ENCODE measurements at places on chromosomes 11 and 22. TPM values are rescaled to one million over a fixed set of nuclear protein-coding genes. Genes with fewer than 3 reads are reported as not detected.

SDHD gene
- 99.5 TPM for total RNA-seq

HIKESHI gene
- total RNA-seq: 20.7 TPM

OR2D2 gene
- total RNA-seq: 4.2 TPM

SLC29A2 gene
- total RNA-seq: 8.3 TPM

UPK3A gene
- total RNA-seq: not detected

FAT3 gene
- total RNA-seq: 3.4 TPM

GAB4 gene
- total RNA-seq: not detected

SMC1B gene
- total RNA-seq: not detected

ZBTB16 gene
- total RNA-seq: 322 TPM

C11orf97 gene
- 13.8 TPM for total RNA-seq

RAB3IL1 gene
- 5.3 TPM for total RNA-seq

DNA sequence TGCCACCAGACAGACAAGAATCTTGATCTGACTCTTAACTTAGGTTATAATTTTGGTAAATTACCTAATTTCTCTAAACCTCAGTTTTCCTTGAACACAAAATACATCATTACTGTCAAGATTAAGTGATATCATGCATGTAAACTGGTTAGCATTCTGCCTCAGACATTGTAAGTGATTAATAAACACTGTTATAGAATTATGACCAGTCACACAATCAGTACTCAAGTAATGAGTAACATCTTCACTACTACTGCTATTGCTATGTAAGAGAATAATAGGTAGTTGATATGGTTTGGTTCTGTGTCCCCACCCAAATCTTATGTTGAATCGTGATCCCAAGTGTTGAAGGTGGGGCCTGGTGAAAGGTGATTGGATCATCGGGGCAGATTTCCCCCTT lies 218.9 kb downstream of the SBF2 start:
- no peak for DNase-seq

GRCh38 chr11:34665077-34665835 lies 44.4 kb downstream of the EHF start:
- DNase-seq: no peak

DNA sequence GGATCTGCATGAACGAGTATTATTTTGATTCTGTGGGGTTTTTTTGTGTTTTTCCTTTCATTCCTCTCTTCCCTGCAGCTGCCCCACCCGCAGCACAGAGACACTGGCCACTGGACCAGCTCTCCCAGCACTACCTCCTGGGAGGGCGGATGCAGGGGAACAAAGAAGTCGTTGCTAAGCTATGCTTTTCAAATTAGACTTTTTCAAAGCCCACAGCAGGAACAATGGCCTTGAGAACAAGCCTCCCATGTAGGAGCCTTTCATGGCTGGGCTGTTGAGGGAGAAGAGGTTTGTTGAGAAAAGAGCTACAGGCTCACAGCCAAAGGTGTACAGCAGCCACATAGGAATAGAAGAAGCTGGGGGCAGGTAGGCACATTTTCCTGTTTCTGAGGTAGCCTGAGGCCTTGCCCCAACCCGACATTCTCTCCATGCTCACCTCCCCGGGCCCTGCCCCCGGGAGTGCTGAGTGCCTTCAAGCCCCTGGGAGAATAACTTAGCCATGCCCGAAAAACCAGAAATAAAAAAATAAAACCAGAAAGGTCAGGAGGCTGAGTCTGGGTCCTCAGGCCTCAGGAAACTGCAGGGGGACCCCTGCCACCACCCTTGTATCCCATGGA lies 20.5 kb upstream of the SYT12 start:
- DNase-seq: no peak

- no peak for DNase-seq
Observed at GRCh38 chr11:125053167-125053566, 9.9 kb upstream of the SLC37A2 start.

DNA sequence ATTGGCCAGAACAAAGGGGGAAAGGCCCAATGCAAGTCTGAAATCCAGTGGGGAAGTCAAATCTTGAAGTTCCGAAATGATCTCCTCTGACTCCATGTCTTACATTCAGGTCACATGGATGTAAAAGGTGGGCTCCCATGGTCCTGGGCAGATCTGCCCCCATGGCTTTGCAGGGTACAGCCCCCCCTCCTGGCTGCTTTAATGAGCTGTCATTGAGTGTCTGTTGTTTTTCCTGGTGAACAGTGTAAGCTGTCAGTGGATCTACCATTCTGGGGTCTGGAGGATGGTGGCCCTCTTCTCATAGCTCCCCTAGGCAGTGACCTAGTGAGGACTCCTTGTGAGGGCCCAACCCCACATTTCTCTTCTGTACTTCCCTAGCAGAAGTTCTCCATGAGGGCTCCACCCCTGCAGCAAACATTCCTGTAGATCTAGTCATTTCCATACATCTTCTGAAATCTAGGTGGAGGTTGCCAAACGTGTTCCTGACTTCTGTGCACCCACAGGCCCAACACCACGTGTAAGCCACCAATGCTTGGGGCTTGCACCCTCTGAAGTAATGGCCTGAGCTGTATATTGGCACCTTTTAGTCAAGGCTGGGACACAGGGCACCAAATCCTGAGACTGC lies 9.3 kb downstream of the CARD18 start:
- no peak for DNase-seq

GRCh38 chr22:17430412-17430811 lies 61.2 kb downstream of the CECR2 start:
- no peak for DNase-seq

DNA sequence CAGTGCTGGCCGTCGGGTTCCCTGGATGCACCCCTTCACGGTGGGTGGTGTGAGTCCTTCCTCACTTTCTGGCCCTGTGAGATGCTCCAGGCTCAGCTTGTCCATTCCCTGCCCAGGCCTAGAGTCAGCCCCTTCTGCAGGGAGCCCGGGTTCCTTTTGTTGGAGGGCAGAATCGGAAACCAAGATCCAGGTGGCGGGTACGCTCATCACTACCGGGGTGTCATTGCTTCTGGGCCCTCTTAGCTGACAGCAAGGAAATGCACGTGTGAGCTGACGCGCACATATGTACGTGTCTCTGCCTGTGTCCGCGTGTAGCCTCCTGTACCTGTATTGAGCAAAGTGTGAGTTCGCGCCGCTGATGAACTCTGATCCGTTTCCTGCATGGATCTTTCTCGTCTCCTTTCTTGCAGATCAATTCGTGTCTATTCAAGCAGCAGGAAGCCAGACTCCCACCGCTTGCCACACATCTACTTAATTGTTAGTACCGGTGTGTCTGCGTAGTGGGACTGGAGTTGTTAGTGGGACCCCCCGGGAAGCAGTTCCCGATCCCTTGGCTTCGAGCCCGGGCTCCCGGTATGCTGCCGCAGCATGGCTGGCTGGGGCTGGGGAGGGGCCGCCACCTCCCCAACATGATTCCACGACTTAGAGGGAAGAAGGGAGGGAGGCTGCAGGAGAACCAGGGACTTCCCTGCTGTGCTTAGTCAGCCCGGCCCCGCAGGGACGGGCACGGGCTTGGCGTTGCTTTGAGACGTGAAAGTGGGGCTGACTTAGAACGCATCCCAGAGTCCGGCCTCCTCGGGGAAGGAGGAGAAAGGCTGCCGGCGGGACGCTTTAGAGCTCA lies 35.9 kb upstream of the GRAMD4 start:
- no peak for DNase-seq

DNA sequence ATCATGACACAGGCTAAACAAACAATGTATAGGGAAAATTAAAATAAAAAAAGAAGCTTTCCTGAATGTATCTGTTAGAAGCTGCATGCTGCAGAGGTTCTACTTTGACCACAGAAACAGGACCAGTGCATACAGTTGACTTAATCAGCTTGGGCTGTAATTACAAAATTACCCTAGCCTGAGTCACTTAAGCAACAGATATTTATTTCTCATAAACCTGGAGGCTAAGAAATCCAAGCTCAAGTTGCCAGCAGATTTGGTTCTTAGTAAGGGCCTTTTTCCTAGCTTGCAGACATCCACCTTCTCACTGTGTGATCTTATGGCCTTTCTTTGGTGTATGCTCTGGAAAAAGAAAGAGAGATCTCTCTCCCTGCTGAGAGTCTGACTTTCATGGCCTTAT lies 946.5 kb upstream of the RAG2 start:
- DNase-seq: no peak

DNA sequence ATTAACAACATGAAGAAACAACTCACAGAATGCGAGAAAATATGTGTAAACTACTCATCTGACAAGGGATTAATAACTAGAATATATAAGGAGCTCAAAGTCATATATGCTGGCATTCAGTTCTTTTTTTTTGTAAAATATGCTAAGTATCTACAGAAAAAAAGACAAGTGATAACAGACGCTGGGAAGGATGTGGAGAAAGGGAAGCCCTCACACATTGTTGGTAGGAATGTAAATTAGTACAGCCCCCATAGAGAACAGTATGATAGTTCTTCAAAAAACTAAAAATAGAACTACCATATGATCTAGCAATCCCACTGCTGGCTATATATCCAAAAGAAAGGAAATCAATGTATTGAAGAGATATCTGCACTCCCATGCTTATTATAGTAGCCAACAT lies 13.8 kb downstream of the GAB2 start:
- no peak for DNase-seq

- DNase-seq: no peak
Observed at GRCh38 chr22:45551310-45552016, 48.8 kb downstream of the FBLN1 start.

DNA sequence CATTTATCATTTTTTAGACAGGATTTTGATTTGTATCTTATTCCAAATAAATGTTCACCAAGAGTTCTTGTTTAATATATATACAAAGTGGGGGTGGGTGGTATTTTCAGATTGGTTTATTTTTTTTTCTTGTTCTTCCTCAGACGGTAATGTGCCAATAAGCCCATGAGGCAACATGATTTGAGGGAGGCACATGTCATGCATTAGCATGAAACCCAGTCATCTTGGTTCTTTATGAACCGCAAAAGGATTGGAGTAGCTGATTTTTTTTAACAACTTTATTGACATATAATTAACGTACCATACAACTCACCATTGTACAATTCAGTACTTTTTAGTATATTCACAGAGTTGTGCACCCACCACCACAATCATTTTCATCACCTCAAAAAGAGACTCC lies 2.7 kb downstream of the BCL2L13 start:
- DNase-seq: no peak

DNA sequence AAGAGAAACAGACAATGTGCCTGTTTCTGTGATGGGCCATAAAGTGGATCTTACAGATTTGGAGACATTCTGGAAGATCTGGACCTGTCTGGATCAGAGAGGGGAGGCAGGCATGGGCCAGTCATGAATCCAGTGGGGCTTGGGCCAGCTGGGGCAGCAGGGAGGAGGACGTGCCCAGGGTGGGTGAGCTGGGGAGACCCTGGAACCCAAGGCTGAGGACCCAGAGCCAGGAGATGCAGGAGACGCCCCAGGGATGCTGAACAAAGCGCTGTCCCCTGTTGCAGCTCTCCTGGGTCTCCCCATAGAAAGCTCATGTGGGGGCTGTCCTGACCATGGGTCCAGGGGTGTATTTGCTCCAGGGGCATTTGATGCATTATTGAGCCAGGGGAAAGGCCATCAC lies 1.5 kb upstream of the APOBEC3A start:
- DNase-seq: peak; percentile 14

DNA sequence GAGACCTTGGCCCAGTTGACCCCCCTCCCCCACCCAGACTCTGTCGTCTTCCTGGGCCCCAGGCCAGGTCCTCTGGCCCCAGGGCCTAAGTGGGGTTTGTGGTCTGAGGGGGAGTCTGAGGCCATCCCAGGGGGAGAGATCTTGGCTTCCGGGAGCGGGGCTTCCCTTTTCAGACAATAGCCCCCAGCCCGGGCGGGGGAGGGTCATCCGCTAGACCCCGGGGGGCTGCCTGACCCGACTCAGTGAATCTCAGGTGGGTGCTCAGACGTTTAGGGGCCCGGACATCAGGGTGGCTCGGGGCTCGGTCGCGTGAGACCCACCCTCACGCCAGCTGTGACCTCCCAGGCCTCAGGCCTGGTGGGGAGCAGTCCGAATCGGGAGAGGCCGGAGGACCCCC lies 609 bp downstream of the MAPK11 start:
- no peak for DNase-seq

DNA sequence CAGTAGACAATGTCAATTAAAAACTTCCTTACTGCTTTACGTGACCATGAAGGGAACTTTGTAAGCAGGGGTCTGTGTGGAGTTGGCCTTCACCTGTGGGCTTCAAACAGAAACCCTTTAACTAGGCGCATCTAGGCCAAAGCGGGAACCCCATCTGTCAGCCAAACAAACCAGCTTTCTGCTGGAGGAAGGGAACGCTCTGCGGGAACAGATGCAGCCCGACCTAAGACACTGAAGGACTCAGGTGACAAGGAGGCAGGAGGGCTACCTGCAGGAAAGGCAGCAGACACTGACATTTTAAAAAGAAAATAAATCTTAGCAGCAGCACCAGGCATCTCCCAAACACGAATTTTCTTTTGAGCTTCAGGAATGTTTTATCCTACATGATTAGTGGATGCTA lies 78.4 kb downstream of the CADM1 start:
- no peak for DNase-seq

DNA sequence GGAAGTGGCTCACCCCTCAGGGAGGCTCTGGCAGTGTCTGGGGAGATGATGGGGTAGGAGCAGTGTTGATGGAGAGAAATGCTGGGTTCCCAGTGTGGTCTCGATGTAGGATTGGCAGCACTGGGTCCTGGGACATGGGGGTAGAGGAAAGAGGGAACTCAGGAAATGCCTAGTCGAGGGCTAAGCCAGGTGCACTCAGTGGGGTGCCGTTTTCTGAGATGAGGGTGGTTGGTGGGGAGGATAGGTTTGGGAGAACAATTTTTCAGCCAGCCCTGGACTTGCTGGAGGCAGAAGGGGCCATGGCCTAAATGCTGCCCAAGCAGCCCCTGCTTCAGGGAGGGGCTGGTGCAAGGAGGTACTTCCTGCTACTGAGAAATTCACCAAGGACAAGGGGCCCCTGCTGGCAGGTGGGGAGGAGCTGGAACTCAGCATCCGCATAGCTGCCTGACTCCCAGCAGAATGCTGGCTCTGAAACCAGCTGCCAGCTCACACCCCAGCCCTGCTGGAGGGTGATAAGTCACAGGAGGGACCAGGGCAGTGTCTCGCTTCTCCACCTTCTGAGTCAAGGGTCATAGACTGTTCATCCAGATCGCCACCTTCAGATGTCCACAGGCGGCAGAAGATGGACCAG lies 6.0 kb downstream of the CCDC157 start:
- no peak for DNase-seq

GRCh38 chr11:130738611-130739010 lies 177.7 kb downstream of the SNX19 start:
- no peak for DNase-seq
